Stimulated activated CD8-positive, alpha-beta memory T cell treated with anti-CD3 and anti-CD28 coated beads, Interleukin-4, amount 100 ng/mL, for 48 hours (primary cell): ENCODE measurements at places on chromosomes 3 and 15.
A peak's percentile ranks its signal among the peaks of the same experiment; 100 is the strongest.

- peak; percentile 65 for DNase-seq
Observed at GRCh38 chr15:38610748-38611147, 46.1 kb upstream of the RASGRP1 start.

DNA sequence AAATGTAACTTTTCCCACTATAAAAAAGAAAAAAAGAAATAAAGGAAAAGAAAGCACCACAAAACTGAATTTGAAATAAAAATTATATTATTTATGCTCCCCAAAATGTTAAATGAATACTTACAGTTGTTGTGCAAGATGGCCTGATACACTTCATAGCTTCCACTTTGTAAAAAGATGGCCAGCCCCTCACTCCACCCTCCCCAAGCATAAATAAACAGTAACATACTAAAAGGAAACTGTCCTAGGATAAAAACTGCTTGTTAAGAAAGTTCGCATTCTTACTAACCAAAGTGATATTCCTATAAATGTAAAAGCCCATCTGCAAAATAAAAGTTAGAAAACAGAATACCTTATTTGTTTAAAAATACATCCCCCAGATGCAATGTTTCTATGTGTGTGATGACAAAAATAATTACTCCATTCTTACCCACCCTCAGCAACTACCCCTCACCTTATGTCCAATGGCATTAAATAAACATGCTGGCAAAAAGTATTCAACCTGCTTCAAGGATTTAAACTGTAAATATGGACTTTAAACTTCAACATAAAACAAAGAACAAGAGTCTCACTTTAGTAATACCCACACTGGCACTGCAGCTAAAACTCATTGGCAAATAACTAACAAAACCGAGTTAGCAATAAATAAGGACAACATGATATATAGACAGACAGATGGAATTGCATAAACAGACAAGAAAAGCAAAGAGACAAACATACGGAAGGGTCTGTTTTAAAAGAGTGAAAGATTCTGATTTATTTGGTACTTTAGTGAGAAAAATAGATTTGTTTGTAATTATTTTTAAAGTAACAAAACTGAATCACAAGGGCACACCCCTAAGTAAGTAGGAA lies 47.7 kb downstream of the ZBTB20 start:
- DNase-seq: no peak

GRCh38 chr3:135865553-135865952 lies 100.0 kb upstream of the PPP2R3A start:
- no peak for DNase-seq

GRCh38 chr3:22117751-22118346 lies 366.8 kb upstream of the ZNF385D start:
- DNase-seq: no peak

- DNase-seq: no peak
Observed at GRCh38 chr3:133838296-133838789, 32.7 kb downstream of the SRPRB start.

GRCh38 chr3:4745235-4745610 lies 234.0 kb upstream of the BHLHE40 start:
- no peak for DNase-seq

GRCh38 chr15:42456971-42457370 lies 34.0 kb downstream of the ZNF106 start:
- no peak for DNase-seq

DNA sequence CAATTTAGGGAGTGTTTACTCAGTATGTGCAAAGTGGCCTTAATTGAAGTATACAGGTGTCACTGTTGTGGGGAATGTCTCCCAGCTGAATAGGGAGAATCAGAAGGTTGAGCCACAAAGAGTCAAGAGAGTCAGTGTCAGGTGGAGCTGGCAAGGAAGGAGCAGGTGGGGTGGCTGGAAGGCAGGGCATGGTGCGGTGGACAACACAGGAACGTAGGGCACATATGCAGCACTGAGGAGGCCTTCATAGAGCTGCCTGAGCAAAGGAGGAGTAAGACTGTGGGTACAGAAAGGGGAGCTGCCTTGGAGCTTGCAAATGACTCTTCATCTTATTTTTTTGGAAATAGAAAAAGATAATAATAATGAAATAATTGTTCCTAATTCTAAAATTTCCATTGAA lies 20.0 kb downstream of the ARHGEF3 start:
- no peak for DNase-seq

GRCh38 chr3:175911937-175912336 lies 1052.8 kb downstream of the NAALADL2 start:
- no peak for DNase-seq

DNA sequence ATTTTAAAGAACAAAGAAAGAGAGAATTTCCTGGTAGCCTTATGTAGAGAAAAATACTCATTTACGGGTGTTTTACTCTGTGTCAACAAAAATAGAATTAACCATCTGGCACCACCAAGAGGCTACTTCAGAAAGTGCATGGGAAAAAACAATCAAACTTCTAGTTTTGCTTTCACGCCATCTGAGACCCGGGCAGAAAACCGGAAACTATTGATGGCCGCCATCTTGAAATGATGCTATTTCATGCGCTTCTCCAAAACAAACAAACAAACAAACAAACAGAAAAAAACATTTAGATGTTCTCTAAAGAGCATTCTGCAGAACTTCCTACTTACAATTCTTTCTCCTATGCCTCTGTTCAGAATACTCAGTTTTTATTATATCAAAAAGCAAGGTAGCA lies 49.4 kb upstream of the SYNPR start:
- no peak for DNase-seq

GRCh38 chr15:34188711-34189110 lies 21.2 kb downstream of the KATNBL1 start:
- DNase-seq: no peak

DNA sequence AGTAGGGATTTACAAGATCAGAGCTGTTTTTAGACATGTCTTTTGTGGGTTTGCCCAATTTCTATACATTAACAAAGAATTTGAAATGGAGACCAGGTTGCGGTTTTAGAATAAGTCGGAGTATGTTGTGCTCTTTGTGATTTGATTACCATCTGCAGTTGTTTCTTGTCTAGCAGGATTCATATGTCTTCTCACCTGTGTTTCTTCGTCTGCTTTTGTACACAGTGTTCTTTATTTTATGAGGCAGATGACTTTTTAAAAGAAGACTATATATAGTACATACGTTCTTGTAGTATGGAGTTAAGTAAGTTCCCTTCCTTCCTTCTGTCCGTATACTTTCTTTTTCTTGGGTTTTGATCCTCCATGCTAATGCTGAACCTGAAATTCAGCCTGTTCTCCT lies 175.3 kb upstream of the LRRFIP2 start:
- DNase-seq: no peak

DNA sequence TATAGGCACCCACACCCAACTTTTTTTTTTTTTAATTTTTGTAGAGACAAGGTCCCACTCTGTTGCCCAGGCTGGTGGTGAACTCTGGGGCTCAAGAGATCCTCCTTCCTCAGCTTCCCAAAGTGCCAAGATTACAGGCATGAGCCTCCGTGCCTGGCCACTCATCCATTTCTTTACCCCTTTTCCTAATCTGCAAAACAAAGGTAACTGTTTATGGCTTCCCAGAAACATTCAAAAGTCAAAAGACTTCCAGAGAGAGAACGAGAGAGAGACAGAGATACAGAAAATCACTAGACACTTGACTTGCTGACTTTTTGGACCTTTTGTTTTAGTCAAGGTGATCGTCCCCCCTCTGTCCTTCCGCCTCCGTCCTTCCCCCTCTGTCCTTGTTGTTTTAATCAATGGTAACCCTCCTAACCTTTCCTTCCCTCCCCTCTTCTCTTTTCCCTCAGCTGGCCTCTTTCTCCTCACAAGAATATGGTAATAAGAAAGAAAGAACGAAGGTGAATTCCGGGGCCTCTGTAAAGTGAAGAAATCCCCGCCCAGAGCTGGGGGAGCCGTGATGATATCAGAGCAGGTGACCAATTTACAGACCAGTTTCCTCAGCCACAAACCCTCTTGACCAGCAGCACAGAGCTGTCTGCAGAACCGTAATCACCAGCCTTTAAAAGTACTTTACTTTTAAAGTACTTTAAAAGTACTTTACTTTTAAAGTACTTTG lies 21.9 kb downstream of the KLHL6 start:
- DNase-seq: no peak

DNA sequence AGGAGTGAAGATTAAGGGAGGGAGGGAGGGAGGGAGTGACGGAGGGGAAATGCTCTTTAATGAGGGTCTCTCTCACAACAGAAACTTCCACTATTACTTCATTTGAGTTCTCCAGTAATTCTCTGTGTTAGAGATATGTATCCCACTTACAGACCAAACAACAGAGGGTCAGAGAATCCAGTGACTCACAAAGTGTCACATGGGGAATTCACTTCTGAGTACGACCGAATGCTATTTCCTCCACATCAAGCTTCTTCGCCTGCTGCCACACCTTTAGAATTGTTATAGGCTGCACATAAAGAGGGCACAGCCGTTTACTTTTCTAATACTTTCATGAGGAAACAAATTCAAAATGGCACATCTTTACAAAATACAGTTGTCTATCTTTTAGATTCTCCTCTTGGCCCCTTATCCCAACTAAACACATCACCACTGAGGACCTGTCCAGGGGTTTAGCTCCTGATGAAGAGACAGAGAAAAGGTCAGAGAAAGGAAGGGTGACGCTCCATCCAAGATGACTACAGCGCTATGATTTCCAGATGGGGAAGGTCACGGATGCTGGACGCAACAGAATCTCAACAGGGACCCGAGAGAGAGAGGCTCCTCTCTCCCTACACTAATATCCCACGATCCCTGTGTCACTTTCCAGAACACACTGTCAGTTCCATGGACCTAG lies 119.0 kb downstream of the XXYLT1 start:
- DNase-seq: no peak

DNA sequence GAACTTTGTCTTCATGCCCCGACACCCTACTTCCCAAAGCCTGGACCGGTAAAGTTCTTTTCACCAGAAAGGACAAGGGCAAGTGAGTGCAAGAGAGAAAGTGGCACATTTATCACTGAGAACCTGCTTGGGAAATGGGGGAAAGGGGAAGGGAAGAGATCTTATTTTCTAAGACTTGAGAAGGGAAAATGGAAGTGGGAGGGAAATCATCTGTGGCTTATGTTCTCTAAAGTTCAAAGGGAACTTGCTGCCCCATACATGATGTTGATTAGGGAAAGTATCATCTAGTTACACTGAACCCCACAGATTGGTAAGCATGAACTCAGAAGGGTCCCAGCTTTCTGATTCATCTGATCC lies 199.5 kb upstream of the LPP start:
- DNase-seq: no peak

DNA sequence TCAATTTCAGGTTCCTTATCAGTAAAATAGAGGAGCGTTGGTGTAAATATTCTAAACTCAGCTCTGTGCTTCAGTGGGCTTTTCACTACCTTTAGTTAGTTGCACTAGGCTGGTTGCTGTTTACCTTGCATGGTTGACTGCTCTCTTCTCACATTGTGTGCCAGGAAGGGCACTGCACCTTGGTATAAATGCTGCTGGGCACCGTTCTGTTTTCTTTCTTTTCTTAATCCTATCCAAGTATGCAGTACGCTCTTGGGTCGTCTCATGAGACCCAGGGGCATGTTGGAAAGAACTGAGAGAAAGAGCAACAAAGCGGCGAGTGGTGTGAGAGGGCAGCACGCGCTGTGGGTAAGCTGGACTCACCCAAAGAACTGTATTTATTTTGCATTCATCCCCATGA lies 22.4 kb downstream of the KCNMB2 start:
- no peak for DNase-seq

DNA sequence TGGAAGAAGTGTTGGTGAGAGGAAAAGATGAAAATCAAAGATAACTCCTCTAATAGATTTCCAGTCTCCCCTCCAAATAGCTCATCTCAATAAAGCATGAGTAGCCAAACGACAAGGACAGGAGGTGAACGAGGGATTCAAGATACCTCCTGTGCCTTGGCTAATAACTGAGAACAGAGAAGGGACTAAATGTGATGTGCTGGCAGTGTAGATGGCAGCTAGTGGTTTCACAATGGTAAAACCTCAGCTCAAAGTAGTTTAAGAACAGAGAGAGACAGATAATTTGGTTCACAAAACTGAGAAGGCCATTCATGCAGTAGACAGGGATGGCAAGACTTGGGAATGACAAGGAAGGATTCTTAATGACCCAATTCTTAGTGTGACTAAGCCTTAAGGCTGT lies 292.6 kb downstream of the EFHB start:
- no peak for DNase-seq

DNA sequence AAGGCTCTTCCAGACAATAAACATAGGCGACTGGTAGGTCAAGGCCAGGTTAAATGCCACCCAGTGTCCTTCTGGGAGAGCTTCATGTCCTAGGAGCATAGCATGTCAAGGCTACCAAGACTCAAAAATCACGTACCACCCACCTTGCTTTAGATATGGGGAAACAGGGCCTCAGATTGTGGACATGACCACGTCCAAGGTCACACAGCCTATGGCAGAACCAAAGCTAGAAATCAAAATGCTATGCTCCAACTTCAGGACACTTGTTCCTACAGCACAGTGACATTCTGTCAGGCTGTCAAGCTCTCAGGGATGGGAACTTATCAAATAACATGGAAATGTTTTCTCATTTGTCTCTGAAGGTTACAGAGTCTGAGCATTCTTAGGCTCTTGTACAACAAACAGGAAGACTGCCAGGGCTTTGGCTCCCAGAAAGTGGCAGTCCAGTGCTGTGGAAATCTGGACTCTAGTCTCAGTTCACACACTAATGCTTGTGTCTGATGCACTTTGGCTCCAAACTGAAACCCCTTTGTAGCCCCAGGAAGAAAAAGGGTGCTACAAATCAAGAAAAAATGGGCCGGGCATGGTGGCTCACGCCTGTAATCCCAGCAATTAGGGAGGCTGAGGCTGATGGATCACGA lies 170.4 kb upstream of the LPP start:
- DNase-seq: no peak

DNA sequence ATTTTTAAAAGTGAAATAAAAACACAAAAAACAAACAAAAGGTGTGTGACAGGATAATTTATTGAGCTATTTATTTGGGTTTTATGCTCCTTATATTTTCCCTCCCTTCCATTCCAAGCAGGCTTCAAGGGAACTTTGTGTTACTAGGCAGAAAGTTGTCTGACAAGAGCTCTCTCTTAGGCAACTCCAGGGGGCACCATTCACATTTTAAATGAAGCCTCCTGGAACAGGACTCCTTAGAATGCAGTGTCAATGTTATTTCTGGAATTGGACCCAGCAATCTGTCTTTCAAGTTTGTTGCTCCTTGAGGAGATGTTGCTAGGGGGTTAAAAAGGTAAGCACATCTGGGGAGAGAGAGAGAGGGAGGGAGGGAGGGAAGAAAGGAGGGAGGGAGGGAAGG lies 5.4 kb upstream of the RFX7 start:
- no peak for DNase-seq

GRCh38 chr3:188287762-188288505 lies 134.0 kb downstream of the LPP start:
- DNase-seq: no peak

DNA sequence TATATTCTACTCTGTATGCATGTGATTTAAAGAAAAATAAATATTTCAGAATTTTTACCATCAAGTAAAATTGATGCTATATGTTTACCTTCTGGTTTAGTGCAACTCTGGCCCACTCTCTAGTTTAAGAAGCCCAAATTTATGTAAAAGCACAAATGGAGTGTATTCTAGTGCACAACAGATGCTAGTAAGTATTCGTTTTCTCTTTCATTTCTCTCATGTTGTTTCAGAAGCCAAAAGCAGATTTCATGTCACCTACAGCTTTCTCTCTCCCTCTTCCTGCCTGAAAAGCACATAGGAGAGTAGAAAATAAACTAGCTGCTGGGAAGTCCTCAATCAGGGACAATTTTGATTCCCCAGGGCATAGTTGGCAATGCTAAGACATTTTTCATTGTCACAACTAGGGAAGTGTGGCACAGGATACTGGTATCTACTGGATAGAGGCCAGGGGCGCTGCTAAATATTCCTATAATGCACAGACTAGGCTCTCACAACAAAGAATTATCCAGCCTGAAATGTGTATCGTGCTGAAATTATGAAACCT lies 147.4 kb upstream of the ARHGEF26 start:
- no peak for DNase-seq

GRCh38 chr3:149280671-149281349 lies 52.6 kb downstream of the TM4SF18 start:
- no peak for DNase-seq
